ENCODE measurements at places on chromosomes 4 and X.

GRCh38 chr4:184648313-184649025 is 778 bp downstream of the CASP3 start:
- DNase-seq: no peak

DNA sequence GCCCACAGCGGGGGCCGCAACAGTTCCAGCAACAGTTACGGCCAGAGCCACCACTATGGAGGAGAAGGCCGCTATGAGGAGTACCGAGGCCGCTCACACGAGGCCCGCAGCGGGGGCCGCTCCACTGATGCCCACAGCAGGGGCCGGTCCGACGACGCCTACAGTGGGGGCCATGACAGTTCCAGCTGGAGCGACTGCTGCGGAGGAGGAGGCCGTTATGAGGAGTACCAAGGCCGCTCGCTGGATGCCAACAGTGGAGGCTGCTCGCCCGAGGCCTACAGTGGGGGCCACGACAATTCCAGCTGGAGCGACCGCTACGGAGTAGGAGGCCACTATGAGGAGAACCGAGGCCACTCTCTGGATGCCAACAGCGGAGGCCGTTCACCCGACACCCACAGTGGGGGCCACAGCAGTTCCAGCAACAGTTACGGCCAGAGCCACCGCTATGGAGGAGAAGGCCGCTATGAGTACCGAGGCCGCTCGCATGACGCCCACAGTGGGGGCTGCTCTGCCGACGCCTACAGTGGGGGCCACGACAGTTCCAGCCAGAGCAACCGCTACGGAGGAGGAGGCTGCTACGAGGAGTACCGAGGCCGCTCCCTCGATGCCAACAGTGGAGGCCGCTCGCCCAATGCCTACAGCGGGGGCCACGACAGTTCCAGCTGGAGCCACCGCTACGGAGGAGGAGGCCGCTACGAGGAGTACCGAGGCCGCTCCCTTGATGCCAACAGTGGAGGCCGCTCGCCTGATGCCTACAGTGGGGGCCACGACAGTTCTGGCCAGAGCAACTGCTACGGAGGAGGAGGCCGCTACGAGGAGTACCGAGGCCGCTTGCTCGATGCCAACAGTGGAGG is 1.7 kb downstream of the RBMXL3 start:
- no peak for DNase-seq

- no peak for DNase-seq
Observed at GRCh38 chr4:180153587-180153986, 2089.6 kb upstream of the TENM3 start.

DNA sequence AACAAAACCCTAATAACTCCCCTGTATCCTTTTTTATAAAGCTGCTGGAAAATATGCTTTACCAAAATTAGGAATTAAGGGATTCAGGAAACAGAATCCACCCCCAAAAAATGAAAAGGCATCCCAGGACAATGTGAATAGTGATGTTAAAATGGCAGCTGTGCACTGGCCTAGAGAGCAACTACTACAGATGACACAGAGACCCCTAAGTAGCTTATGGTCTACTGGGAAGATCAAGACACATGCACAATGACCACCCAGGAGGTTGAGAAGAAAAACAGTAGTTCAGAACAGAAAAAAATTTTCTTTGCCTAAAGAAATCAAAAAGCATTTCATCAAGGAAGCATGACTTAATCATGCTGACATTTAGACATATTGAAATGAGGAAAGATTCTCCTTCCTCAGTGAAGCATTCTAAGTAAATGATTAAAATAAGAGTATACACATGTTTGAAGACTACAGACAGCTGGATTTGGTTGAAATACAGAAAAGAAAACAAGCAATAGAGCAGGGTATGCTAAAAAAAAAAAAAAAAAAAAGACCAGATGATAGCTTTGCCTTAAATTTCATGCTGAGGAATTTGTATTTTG is 117.3 kb downstream of the WDFY3 start:
- no peak for DNase-seq

DNA sequence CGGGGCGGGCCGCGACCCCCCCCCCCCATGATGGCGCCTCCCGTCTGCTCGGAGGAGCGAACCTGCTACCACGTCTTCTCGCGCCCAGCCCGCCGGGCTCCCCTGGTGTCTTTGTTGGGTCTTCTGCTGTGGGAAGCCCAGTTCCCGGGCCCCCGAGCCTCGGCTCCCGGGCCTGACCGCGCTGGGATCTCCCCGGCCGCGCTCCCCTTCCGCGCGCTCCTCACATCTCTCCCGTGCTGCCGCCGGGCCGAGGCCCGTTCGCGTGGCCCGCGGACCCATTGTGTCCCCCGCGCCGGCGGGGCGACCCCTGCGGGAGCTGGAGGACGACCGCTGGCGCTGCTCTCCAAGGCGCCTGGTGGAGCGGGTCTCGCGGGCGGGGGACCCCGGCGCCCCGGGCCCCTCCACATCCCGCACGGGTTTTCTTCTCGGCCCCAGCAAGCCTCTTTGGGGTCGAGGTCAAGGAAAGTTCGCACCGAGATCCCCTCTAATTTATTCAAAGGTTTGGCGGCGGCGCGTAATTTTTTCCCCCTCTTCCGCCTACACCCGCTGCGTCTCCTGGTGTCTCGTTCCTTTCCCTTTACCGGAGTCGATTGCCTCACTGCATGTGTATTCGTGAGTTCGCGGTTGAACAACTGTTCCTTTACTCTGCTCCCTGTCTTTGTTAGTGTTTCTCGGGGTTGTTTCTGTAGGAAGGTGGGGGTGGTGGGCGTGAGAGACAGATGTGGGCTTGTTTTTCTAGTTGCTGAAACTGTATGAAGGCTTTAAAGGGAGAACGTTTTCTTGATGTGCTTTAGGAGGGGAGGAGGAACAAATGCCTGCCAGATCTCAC is 770 bp downstream of the SMAD1 start:
- no peak for DNase-seq

DNA sequence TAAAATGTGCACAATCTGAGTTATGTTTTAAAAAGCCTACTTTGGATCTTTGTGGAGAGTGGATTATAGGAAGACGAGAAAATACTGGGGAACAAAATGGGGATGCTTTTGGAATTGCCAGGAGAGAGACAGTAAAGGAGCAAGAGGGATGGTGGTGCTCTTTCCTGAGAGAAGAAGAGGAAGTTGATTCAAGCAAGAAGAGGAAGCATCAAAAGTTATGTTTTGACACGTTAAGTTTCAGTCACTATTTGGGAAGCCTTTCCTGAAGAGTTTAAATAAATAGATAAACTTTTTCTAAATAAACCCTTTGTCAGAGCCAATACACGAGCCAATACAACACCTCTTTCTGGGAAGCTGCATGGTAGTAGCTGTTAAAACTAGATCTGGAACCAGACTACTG is 394.1 kb downstream of the GALNTL6 start:
- DNase-seq: no peak

DNA sequence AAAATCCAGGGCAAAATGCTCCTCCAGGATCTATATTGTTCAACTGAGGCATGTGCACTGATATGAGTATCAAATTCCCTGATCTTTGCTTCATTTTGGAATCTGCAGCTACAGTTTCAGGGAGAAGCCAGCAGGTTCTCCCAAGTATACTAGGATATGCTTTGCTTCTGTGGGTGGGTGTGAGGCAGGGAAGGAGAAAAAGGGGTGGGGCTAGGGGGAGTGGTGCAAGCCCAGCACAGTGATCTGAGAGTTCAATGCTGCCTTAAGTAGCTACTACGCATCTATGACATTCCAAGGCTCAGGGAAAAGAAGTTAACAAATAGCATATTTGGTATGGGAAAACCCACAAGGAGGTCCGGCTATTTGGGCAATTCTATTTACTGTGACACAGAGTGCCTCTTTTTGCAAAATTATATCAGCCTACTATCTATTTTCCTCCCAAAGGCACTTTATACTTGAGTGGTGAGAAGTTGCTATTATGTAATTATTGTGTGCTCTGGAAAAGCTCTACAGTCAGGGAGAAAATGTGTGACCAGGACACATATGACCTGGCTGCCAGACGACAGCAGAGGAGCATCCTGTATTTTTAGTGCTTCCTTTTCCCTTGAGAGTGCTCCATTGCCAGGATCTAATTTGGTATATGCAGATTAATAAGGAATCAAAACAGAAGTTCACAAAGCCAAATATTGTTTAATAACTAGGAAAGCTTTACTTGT is 162.0 kb downstream of the RNF150 start:
- no peak for DNase-seq

DNA sequence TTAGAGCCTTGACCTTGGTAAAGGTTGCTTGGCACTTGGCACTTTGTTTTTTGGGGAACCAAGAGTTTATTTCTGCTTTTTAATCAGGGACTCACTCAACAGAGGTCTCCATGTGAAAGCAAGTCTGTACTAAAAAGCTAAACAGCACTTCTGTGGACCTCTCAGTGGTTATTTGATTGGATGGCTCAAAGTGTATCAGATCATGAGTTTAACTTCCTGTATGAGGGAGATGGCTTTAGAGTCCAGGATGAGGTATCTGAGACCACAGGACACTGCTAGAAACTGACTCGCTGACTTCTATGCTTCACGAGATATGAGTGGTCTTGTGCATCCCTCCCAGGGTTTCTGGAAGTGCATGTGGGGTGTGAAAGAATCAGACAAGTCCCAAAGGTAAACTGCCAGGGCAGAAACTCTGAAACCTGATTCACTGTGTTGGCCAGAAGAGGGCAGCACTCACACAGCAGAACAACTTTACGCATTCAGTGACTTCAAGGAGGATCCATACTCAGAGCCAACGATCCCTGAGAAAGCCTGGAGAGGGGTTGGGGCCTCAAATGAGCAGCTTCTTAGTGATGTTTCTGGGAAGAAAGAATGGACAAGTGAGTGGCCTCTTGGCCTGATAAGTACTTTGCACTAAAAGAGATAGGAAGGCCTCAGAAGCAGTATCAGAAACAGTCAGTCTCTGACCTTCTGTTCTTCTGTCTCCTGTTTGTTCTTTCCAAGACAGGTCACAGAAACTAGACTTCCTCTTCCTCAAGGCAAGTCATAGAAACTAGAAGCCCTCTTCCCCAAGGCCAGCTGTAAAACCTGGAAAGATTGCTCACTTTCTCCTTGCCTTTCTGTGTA is 220.3 kb upstream of the CXCL13 start:
- DNase-seq: no peak

DNA sequence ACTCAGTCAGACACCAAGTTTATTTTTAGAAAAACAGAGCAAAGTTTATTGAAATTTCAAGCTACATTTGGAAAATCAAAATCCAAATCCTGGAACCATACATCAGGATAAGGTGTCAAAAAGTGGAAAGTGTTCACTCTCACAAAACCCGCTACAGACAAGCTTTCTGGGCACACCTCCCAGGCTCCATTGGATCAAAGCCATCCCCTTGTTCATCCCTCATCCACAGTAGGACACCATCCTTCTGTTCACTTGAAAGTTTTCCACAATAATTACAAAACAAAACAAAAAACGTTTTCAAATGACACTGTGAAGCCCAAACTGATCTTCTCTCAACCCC is 62.4 kb downstream of the TSC22D3 start:
- DNase-seq: no peak

- DNase-seq: no peak
Observed at GRCh38 chr4:116229420-116229819, 856.0 kb downstream of the TRAM1L1 start.

GRCh38 chr4:89312066-89312465 is 4.5 kb upstream of the GPRIN3 start:
- no peak for DNase-seq

DNA sequence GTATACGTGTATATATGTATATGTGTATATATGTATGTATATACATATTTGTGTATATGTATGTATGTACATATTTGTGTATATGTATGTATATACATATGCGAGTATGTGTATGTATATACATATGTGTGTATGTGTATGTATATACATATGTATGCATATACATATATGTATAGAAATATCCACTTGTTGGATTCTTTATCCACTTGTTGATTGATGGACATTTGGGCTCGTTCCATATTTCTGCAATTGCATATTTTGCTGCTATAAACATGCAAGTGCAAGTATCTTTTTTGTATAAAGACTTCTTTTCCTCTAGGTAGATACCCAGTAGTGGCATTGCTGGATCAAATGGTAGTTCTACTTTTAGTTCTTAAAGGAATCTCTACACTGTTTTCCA is 25.5 kb upstream of the NHSL2 start:
- DNase-seq: no peak

DNA sequence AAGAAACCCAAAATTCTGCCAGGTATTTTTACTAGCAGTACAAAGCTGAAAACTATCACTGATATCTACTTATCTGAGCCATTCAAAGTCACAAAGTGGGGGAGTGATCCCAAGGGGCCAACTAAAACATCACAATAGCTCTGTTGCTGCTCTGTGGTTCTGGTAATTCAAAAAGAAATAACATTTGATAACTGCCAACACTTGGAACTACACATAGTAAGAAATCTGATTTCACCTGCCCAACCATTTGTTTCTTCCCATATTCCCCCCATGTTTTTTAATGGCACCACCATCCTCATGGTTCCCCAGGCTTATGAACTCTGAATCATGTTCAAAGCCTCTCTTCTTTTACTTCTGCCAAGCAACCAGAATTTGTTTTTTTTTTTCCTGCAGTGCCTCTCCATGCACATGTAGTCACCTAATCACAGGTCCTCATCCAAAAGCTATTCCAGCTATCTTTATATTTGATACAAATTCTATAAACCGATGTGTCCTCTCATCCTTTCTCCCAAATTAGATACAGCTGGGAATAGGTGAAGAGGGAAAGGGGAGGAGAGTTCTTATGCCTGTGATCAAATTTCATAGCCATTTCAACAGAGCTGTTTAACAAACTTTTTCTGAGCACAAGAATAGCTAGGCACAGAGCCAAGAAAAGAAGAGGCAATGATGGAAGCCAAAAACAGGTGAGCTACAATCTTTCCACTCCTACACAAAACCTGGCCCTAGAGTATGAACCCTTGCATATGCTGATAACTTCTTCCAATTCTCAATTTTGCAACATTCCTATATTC is 7.7 kb downstream of the AMMECR1 start:
- DNase-seq: no peak

- no peak for DNase-seq
Observed at GRCh38 chr4:68433582-68433981, 13.7 kb upstream of the TMPRSS11E start.

GRCh38 chrX:1452516-1453394 is at the start of gene ASMTL:
ASMTL (minus strand) TSS chrX:1452909; CDS start chrX:1452840, 69 bp downstream.
- peak; percentile 100 for DNase-seq

GRCh38 chrX:35700121-35700520 is 98.0 kb upstream of the MAGEB16 start:
- no peak for DNase-seq

Measured in RWPE2 (cell line).